ENCODE measurements at places on chromosomes 6 and 20.

DNA sequence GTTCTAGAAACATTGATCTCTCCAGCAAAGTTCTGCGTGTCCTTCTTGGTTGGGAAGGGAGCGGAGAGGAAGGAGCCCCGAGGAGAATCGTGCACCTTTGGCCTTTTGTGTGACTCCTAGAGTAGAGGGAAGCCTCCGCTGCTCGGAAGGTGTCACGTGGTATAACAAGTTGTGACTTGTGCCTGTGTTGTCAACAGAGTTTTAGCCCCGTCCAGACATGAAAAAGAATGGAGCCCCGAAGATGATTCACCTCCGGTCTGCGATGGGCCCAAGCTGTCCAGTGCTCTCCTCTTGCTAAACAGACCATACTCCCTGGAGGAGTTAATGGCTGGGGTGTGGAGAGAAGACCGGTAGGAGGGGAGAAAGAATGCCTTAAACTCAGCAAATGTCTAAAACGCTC is 7.0 kb downstream of the EYA2 start:
- DNase-seq: no peak

- DNase-seq: no peak
Observed at GRCh38 chr6:125469915-125470314, 168.1 kb upstream of the HDDC2 start.

GRCh38 chr6:127100510-127101140 is 17.8 kb upstream of the RSPO3 start:
- no peak for DNase-seq

DNA sequence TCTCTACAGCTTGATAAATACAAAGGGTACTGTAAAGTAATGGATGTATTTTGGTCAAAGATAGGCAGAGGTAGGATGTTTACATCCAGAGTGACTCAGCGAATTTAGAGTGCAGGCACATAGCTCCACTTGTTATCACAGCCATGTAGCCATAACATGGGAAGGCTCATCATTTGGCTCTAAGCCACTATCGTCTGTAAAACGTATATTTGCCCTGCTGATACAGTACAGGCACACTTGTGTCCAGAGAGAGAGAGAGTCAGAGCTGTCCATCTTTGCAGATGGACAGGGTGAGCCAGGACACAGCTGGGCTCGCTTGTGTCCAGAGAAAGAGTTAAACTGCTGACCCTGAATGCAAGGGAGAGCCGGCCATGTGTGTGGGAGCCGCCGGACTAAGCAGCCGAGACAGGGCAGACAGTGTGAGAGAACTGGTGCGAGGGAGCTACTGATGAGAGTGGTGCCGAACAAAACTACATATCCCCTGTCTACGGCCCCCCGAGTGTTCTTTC is 619.0 kb downstream of the DOK5 start:
- no peak for DNase-seq

- DNase-seq: no peak
Observed at GRCh38 chr6:4377603-4378002, 242.2 kb upstream of the ECI2 start.

DNA sequence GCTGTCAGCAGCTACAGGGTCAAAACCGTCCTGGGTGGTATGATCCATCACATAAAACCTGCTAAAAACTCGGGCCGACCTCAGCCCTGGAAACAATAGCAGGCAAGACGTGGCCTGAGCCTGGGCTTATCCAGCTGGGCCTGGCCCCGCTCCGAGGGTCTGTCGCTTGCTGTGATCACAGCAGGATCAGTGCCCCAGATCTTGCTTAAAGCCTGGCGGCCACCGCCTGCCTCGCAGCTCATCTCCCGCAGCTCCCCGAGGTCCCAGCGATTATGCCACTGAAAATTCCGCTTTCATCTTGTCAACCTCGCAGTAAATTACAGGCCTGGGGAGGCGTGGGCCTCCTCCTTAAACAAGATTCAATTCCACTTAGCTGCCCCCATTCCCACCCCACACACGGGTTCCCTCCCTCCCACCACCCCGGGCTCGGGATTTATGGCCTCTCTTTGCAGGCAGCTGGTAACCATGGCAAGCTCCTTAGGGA is 40.1 kb downstream of the CDH22 start:
- DNase-seq: no peak

DNA sequence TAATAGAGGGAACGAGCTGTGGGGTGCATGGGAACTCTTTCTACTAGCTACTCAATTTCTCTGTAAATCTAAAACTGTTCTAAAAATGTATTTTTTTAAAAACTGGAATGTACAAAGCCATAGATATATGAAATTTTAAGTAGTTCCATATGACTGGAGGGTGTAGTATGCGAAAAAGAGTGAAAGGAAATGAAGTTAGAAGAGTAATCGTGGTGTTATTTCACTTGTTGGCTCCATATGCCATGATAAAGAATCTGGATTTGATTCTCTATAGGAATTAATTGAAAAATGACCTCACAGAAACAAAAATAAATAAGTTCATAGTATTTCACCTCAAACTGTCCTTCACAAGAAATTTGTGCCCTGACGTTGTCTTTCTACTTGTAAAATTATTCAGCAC is 500.2 kb downstream of the TENT5A start:
- no peak for DNase-seq

- DNase-seq: no peak
Observed at GRCh38 chr6:21615504-21615903, 22.0 kb downstream of the SOX4 start.

GRCh38 chr6:9914951-9915350 is 499.9 kb downstream of the TFAP2A start:
- no peak for DNase-seq

DNA sequence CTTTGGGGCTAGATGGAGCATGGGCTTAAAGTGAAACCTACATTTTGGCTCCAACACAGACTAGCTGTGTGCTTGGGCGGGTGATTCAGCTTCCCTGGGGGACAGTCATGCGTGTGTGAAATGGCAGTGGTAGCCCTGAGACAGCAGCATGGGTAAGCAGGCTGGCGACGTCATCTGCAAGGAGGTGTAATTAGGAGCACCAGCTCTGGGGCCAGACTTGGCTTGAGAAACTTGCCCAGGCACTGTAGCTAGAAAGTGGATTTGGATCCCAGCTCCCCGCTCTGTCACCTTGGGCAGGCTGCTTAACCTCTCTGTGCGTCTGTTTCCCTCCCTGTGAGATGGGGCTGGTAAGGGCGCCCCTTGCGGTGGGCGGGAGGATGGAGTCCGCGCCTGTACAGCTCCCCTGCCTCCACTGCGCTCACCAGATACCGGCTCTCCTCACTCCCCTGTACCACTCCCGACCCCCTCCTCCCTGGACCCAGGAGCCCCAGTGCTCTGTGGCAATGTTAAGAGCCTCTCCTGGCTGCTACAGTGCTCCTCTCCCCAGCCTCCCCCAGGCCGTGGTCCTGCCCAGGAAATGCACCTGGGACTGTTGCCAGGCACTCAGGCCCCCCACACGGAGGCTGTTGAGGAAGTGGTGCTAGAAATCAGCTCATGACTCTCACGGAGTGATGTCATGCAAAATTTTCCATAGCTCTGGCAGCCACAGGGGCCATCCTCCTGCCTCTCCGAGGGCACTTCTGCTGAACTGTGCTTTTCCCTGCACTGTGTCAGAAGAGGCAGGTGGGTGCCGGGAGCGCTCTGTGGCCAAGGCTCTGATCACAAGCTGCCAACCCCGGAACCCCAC is 44.6 kb downstream of the SYNJ2 start:
- no peak for DNase-seq

- DNase-seq: no peak
Observed at GRCh38 chr20:37413023-37413334, 67.0 kb downstream of the SRC start.

- DNase-seq: no peak
Observed at GRCh38 chr20:19737025-19737424, 21.0 kb upstream of the RIN2 start.

DNA sequence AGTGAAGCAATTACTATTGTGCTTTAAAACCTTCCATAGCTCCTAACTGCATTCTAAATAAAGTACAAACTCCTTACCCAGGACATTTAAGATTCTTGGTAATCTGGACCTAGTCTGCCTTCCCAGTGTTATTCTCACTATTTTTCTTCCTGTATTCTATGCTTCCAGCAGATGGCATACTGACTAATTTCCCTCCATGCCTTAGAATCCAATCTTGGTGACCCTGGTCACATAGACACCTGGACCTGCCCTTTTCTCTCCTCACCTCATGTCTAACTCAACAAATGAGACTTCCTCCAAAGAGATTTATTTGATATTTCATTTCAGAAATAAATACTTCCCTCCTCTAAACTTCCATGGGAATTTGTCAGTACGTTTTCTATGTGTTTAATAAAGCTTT is 25.8 kb downstream of the ROS1 start:
- DNase-seq: no peak

DNA sequence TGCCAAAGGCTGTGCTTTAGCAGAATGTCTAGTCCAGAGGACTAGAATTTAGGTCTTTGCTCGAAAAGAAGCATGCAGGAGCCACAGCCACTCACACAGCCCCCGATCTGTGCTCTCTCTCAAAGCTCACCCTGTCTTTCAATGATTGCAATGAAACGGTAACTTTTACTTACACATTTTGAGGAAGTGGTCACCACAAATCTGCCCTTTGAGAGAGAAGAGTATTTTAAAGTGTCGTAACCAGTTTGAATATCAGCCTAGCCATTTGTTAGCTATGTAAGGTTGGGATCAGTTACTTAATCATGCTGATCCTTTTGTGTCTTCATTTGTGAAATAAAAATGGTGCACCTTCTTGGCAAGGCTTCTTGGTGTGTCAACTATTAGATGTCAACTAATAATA is 209.0 kb downstream of the TFAP2A start:
- DNase-seq: no peak

GRCh38 chr20:31806564-31807355 is 12.4 kb upstream of the MYLK2 start:
- no peak for DNase-seq

GRCh38 chr6:14118091-14118439 is 493 bp downstream of the CD83 start:
- no peak for DNase-seq

- no peak for DNase-seq
Observed at GRCh38 chr6:18400831-18401446, 13.8 kb downstream of the RNF144B start.

DNA sequence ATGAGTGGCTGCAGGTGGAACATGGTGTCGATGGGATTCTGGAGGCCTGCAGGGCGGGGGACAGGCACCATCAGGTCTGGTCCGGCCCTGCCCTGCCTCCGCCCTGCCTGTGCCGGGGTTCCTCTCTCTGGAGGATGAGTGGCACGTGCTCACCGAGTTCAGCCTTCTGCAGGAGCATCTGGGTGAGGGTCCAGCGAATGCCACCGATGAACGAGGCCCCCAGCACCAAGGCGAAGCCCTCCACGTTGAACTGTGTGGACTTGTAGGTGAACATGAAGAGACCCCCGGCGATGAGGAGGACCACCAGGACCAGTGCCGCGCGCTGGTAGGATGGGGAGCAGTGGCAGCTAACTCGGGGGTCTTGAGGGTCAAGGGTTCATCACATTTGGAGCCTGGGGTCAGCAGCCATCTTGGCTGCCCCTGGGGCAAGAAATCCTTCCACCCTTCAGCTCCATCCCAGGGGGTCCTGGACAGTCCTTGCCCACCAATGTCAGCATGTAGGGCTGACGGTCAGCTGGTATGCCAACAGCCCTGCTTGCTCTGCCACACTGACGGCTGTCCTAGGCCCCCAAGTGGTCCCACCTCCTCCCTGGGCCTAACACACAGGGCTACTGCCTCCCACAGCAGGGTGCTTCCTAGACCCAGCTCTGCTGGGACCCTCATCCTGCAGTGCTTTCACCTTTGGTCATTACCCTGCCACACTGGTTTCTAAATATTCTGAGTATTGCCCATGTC is 46.8 kb upstream of the CDH22 start:
- DNase-seq: no peak

DNA sequence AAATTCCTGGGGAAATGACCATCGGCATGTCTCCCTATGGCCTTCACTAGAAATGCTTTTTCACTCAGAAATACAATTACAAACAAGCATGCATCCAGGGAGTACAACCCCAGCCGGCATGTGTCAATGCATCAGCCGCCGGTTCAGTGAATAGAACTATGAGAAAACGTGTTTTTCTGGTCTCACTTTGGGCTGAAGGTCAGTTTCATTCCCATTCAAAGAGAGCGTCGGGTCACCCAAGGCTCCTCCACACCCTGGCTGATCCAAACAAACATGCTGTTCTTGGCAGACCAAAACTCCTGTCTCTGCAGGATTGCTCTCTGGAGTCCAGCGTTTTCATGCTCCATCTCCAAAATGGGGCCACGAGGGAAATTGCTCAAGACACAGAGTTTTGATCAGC is 35.5 kb upstream of the NXT1 start:
- no peak for DNase-seq

GRCh38 chr6:83770910-83771309 is 62.0 kb upstream of the SNAP91 start:
- DNase-seq: no peak

DNA sequence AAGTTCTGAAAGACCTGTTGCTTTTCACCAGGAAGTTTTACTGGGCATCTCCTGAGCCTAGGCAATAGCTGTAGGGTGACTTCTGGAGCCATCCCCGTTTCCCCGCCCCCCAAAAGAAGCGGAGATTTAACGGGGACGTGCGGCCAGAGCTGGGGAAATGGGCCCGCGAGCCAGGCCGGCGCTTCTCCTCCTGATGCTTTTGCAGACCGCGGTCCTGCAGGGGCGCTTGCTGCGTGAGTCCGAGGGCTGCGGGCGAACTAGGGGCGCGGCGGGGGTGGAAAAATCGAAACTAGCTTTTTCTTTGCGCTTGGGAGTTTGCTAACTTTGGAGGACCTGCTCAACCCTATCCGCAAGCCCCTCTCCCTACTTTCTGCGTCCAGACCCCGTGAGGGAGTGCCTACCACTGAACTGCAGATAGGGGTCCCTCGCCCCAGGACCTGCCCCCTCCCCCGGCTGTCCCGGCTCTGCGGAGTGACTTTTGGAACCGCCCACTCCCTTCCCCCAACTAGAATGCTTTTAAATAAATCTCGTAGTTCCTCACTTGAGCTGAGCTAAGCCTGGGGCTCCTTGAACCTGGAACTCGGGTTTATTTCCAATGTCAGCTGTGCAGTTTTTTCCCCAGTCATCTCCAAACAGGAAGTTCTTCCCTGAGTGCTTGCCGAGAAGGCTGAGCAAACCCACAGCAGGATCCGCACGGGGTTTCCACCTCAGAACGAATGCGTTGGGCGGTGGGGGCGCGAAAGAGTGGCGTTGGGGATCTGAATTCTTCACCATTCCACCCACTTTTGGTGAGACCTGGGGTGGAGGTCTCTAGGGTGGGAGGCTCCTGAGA is at the start of gene HFE:
Gene HFE, plus strand, starts transcription at position 146 of the 832 bp plus-strand sequence. Its CDS starts 12 bp downstream, at position 158.
- no peak for DNase-seq

GRCh38 chr6:2730353-2731107 is 20.2 kb downstream of the MYLK4 start:
- DNase-seq: no peak

DNA sequence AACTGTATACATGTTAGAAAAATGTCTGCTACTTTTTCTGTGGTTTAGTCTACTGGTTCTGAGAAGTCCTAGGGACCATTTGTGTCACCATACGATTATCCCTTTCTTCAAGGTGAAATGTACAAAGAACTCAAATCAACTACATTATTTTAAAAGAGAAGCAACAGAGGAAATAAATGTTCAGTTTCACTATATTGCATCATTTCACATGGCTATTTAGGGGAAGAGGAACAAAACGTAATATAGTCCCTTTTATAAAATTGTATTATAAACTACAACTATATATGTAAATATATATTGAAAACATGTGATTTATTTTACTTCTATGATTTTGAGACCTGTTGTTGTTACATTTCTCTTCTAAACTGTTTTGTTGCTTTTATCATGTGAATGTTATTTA is 1308.0 kb downstream of the EPHA7 start:
- DNase-seq: no peak
